ENCODE measurements at places on chromosomes 16 and 17.

GRCh38 chr17:7574176-7574953 is 5.1 kb upstream of the CD68 start:
- no peak for DNase-seq

DNA sequence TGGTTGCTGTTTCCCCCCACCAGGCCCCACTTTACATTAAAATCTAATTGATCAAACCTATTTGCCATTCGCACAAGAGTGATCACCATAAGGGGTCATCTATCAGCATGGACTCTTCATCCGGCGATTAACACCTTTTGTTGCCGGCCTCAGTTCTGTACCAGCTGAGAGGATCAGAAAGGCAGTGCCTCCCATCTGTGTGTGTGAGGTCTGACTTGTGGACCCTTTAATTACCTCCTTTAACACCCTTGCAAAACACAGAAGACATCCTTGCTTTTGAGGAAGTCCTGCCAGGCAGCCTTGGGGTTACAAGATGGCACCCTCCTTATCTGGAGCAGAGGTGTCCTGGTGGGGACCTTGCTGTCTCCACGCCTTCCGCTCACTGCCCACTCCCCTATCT is 77.2 kb upstream of the IRX3 start:
- DNase-seq, result no peak

DNA sequence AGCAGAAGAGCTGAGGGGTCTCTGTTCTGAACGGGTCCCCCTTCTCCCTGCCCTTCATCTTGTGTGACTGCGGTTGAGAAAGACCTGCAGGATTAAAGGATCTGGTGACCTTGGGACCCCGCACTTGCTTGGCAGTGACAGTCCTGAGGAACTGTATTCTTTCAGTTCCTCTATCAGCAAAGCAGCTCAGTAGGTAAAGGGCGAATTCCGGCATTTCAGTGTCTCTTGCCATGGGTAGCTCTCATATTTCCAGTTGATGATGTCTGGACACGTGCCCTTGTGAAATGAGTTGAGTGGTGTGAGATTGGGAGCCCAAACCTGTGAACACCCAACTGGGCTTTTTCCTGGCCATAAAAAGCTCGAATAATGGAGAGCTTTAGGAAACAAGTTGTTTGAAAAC is 135.7 kb downstream of the PRKCA start:
- no peak for DNase-seq

DNA sequence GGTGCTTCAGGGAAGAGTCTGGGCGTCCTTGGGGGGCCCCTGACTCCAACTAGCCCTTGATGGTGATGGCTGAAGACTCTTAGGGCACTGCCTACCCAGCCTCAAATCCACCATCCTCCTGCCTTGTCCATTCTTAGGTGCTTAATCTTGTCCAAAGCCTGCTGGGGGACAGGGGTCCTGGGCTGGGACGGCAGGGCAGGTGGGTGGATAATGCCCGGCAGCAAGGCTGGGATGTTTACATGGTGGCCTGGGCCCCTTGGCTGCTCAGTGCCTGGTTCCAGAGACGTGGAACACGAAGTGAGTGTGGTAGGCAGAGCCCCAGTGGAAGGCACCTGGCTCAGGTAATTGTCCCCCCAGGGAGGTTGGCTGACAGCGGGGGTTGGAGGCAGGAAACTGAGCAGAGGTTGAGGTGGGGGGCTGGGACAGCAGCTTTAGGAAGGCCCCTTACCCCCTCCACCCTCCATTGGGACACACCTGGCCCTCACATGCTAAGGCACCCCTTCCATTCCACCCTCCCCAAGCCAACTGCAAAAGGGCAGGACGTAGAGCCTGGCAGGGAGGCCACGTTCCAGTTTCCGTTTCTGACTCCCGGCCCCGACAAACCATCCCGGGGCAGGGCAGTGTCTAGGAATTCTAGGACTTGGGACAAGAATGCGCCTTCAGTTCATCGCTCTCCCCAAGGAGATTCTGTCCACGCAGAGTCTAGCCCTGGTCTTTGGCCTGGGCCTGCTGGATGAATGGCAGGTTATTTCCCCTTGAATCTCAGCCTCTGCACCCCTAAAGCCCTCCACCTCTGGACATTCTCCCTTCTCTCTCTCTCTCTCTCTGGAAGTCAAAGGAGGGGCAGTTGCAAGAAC is 1.9 kb downstream of the FOXJ1 start:
- no peak for DNase-seq

GRCh38 chr17:83176623-83177583 is 97.5 kb downstream of the METRNL start:
- DNase-seq, result no peak

- no peak for DNase-seq
These were observed 8.2 kb downstream of the PLD2 start for GRCh38 chr17:4815043-4815675.

DNA sequence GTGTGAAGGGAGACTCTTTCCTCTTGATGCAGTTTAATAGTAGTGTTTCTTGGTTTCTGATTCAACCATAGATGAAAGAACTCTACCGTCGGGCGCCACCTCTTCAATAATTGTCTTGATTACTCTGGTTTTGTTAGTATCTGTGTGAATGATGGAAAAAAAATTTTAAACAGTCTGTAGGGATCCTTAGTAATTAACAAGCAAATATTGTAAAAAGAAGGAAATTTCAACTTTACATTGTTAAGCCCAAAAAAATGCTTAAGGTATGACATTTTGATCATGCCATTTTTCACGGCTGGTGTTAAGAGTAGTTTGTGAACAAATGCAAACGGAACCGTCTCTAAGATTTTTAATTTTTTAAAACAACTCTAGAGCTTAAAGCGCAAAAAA is 4.1 kb downstream of the KRT10 start:
- no peak for DNase-seq

DNA sequence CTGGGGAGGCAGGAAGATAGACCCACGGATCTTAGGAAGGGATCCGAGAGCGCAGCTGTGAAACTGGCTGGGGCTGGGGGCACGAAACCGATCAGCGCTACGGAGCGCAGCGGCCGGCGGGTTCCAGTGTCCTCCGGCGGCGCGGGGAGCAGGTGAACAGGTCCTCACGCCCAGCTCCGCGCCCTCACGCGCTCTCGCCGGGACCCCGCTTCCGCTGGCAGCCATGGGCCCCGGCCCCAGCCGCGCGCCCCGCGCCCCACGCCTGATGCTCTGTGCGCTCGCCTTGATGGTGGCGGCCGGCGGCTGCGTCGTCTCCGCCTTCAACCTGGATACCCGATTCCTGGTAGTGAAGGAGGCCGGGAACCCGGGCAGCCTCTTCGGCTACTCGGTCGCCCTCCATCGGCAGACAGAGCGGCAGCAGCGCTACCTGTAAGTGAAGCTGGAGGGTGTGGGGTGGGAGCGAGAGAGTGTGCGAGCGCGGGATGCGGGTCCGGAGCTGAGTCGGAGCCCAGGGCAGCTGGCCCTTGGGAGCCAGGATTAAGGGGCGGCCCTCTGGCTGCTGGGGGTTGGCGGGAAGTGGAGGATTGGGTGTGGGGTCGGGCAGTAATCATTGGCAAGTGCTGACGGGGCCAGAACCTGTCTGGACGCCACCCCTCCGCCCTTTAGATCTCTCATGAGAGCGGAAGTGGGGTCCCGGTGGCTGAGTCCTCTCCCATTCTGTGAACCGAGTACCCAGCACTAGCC is 479 bp downstream of the ITGA3 start:
- DNase-seq, result no peak

- DNase-seq, result no peak
These were observed 130.2 kb upstream of the CHMP6 start for GRCh38 chr17:80861418-80861815.

GRCh38 chr17:72270273-72270924 is 149.6 kb downstream of the SOX9 start:
- DNase-seq, result no peak

DNA sequence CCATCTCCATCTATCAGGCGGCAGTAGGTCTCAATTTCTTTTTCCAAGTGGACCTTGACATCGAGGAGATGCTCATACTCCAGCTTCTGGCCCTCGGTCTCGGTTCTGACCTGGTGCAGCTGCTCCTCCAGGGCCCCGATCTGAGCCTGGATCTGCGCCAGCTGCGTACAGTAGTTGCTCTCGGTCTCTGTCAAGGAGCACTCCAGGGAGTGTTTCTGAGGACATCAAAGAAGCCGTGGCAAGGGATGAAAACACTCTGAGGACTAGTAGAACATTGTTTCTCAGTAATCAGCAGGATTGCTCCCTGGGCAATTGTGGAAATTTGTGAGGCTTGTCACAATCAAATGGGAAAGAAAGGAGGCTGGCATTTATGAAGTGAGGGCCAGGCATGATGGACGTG is 5.9 kb downstream of the KRT28 start:
- no peak for DNase-seq

GRCh38 chr16:82116535-82116934 is 53.5 kb downstream of the MPHOSPH6 start:
- DNase-seq, result no peak

GRCh38 chr17:38674014-38674748 is 576 bp downstream of the EPOP start:
- no peak for DNase-seq

- DNase-seq, result no peak
These were observed 593 bp downstream of the CDIPT start for GRCh38 chr16:29862383-29862883.

DNA sequence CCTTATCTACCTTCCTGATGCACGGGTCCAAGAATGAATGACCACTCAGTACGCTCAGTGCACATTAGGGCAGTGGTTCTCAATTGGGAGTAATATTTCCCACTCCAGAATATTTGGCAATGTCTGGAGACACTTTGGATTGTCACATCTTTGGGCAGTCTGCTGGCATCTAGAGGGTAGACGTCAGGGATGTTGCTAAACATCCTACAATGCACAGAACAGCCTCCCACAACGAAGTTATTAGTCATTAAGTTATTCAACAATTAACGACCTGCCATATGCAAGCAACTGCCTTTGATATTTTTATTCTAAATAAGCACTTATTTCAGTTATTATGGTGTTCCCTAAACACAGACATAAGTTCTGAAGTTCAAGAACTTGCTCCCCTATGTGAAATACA is 669.3 kb downstream of the TOX3 start:
- no peak for DNase-seq

DNA sequence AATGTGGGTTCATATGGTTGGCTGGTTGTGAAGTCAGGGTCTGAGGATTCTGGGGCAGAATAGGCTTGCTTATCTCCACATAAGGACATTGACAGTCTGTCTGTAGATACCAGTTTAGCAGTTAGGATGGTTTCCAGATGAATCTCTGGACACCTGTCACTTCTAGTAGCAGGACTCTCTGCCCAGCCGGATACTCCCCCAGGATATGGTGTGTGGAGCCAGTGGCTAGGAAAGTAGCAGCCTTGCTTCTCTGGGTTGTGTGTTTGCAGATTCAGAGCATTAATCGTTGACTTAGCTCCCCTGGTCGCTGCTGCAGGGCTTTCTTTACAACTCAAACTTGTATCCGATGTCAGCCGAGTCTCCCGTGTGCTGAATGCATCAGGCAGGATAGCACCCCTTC is 45.2 kb downstream of the CLEC16A start:
- DNase-seq, result no peak

DNA sequence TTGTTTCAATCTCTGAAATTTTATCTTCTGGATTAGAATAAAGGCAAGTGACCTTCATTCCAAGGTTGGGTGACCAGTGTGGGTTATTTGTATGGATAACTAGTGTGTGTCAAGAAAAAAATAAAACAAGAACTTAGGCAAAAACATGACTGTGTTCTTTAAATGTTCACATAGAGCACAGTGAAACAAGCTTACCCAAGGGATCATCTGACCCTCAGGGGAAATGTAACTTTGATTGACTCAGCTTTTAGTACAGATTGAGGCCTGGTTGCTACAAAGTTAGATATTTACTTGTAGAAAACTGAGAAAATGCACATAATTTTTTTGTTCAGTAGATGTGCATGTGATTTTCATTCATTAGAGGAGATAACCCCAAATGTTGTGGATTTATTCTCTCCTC is 6.7 kb downstream of the CACNG3 start:
- no peak for DNase-seq

GRCh38 chr17:35344262-35344661 is 29.2 kb downstream of the SLFN11 start:
- no peak for DNase-seq

DNA sequence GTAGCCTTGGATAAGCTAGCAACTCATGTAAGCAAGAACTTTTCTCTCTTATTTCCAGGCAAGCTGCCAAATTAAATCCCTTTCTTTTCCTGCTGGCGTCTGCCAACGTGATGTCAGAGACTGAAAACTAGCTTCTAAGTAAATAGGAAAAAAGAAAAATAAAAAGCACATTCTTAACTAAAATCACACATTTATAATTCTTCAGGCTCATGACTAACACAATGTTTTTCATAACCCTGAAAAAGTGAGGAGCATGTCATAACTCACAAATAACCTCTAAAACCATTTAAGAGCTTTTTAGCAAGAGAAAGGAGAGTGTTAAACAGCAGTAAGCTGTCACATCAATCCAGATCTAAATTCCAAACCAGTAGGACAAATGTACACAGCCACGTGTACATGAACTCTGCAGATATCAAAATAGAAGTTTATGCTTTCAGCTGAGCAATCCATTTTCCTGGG is 110.0 kb downstream of the N4BP1 start:
- DNase-seq, result no peak

- no peak for DNase-seq
These were observed 44.8 kb downstream of the ERN1 start for GRCh38 chr17:64084940-64085649.

- no peak for DNase-seq
These were observed 30.8 kb upstream of the CBLN1 start for GRCh38 chr16:49312389-49312985.

DNA sequence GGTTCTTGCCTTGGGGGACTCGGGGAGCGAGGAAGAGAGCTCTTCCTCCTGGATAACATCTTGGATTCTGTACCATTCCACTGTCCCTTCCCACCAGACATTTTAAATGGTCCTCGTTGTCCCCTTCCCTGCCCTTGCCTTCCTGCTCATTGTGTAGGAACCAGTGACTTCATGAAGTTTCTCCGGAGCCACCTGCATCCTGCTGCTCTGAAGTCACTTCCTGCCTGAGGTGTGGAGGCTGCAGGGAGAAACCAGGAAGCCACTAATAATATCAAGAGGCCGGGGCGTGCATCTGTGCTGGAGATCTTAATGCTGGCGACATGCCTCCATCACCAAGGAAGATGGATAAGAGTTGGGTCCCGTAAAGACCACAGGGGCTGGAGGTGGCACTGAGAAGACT is 6.2 kb upstream of the SLC16A13 start:
- DNase-seq, result no peak

DNA sequence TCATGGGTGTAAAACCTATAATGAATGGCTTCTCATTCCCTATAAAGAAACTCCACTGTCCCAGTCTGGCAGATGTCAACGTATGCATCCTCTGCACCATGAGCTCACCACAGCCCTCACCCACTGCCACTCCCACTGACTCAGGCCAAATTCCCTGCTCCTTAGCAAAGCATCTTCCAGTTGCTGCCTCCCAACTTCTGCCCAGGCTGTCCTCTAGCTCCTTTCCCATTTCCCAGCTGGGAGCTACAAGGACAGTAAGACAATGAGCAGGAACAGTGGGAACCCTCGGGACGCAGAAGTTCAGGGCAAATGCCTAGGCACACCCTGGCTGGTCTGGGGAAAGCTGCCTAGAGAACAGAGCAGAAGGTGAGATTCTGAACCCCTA is 9.1 kb upstream of the THAP11 start:
- no peak for DNase-seq
